CD4-positive, alpha-beta T cell treated with Interleukin-17A for 4 hours (primary cell): ENCODE measurements at places on chromosomes 7 and 10.

GRCh38 chr7:35241884-35242283 is 12.0 kb downstream of the TBX20 start:
- no peak for DNase-seq

DNA sequence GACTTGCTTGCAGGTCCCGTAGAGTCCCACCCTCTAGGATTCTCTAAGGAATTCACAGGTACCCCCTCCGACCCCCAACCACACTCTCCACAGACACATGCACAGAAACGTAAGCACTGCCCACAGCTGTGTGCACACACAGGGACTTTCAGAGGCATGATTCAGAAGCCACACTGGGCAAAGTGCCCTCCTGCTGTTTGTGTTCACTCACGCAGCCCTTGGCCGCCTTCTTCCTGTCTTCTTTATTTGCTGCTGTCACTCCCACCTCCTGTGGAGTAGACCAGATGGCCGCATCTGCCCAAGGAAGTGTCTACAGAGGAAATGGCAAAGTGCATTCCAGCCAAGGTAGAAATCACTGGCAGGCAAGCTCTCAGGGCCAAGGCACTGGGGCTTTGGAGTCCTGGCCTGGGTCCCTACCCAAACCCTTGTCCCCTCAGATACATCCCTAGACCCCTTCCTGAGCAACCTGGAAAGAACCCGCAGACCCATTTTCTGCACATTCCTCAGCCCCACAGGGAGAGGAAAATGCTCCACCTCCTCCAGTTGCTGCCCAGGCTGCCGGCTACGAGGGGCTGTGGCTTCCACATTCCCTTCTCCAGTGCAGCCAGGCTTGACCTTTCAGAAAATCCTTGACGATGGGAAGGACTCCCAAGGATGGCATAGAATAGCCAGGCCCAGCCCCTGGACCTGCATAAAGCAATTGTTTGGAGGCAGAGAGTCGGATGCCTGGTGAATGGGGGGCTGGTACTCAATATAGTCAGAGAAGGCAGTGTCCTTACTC is 21.6 kb upstream of the GIMAP8 start:
- no peak for DNase-seq

DNA sequence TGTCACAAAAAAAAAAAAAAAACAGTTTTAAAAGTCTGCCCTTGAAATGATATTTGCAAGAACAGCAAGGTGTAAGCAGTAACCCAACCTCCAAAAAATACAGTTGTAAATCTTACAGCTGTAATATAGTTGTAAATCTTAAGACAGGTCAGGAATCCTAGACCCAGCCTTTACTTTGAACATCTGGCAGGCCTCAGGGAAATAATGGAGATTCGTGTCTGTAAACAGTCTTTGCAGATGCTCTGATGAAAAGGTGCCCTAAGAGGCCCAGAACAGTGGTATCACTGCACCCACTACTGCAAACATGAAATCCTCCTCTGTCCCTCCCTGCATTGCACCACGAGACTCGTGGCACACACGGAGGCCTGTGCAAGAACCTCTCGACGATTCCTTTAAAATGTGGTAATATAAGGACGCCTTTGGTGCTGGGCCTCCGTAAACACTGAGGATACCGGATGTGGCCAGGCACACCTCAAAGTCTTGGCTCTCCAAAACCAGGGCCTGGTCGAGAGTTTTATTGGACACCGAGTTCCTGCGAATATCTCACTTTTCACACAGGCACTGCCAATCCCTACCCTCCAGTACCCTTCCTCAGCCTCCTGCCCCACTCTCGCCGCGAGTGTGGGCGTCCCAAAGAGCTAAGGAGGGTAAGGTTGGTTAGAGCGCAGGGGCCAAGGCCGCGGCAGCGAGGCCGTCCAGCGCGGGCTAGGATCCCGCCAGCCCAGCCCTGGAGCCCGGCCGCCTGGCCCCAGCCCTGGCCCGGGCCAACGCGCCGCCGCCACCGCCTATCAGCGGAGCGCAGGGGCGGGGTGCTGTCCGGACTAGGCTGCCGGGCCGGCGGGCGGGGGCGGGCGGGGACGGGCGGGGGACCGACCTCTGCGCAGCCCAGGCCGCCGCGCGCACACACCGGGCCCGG is at the start of gene REEP3:
Gene REEP3 (plus strand): TSS at position 902 of the 916 bp plus-strand sequence. CDS start 145 bp downstream, outside the sequence.
- DNase-seq, result peak; percentile 41

- no peak for DNase-seq
Observed at GRCh38 chr10:127318396-127318795, 122.0 kb upstream of the INSYN2A start.
